ENCODE measurements at places on chromosomes 16 and 17. TPM values are rescaled to one million over a fixed set of nuclear protein-coding genes. Genes with fewer than 3 reads are reported as not detected.
A peak's percentile ranks its signal among the peaks of the same experiment; 100 is the strongest.

DNA sequence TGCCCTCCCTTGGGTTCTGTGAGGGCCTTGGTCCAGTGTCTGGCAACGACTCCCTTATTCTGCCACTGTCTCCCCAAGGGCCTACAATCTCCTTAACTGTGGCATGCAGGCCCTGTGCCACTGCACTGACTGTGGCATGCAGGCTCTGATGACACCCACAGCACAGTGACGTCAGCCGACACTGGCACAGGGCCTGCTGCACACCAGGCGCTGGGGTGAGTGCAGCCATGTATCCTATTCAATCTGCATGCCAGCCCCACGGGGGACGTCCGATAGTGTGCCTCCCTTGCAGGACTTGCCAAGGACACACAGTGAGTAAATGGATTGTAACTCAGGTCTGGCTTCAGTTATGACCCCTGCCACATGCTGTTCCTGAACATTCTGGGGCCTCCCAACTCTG is 39.8 kb upstream of the RASD1 start:
- H3K4me1 ChIP-seq = peaks cover 36% of the 10 kb centered on the region
- no peak overlapping the region for H3K4me3 ChIP-seq
- peak; percentile 90 for DNase-seq
- no peaks in the 10 kb centered on the region for H3K27me3 ChIP-seq

GRCh38 chr16:30005341-30006094 is 5.3 kb downstream of the DOC2A start:
- H3K27me3 ChIP-seq = no peaks in the 10 kb centered on the region
- DNase-seq = peak; percentile 47
- no peaks in the 10 kb centered on the region for H3K4me1 ChIP-seq
- no peak overlapping the region for H3K27ac ChIP-seq
- no peaks in the 10 kb centered on the region for H3K36me3 ChIP-seq

DNA sequence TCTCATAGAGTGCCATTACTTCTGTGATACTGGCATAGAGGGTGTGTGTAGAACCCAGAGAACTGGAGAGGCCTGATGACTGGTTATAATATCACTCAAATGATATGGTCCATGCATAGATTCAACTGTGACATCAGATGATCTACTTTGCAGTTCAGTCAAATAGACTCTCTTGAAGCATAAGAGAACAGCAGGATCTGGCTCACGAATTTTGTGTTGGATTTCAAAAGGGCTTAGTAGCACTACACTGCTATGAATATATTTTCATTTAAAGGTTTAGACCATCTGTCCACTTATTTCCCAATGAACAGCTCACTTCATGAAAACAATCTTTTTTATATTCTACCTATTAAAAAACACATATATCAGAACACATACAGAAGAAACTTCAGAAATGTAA is 119.7 kb downstream of the KIF2B start:
- no peak overlapping the region for H3K27ac ChIP-seq
- no peaks in the 10 kb centered on the region for H3K27me3 ChIP-seq
- H3K4me1 ChIP-seq = no peaks in the 10 kb centered on the region
- no peak for DNase-seq
- no peak overlapping the region for H3K4me3 ChIP-seq

DNA sequence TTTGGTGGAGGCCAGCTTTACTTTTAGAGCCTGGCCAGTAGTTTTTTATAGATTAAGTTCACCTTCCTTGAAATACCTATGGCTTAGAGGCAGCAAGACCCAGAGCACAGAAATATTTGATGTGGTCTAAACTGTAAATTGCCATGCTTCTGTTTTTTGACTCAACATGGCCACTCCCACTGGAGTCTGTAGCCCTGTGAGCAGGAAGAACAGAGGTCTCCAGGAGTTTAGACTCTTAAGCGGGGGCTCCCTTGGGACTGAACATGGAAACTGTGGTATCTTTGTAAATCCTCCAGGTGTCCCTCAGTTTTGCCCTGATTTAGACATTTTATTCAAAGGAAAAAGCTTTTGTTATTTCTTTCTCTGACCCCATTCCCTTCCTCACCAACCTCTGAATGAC is 145.6 kb downstream of the FTO start:
- no peak overlapping the region for H3K4me3 ChIP-seq
- H3K4me1 ChIP-seq = no peaks in the 10 kb centered on the region
- no peak for DNase-seq
- no peaks in the 10 kb centered on the region for H3K36me3 ChIP-seq

GRCh38 chr16:66370786-66371684 is 4.5 kb downstream of the CDH5 start:
- no peaks in the 10 kb centered on the region for H3K4me1 ChIP-seq
- no peaks in the 10 kb centered on the region for H3K36me3 ChIP-seq
- no peak overlapping the region for H3K27ac ChIP-seq
- H3K27me3 ChIP-seq = no peaks in the 10 kb centered on the region

DNA sequence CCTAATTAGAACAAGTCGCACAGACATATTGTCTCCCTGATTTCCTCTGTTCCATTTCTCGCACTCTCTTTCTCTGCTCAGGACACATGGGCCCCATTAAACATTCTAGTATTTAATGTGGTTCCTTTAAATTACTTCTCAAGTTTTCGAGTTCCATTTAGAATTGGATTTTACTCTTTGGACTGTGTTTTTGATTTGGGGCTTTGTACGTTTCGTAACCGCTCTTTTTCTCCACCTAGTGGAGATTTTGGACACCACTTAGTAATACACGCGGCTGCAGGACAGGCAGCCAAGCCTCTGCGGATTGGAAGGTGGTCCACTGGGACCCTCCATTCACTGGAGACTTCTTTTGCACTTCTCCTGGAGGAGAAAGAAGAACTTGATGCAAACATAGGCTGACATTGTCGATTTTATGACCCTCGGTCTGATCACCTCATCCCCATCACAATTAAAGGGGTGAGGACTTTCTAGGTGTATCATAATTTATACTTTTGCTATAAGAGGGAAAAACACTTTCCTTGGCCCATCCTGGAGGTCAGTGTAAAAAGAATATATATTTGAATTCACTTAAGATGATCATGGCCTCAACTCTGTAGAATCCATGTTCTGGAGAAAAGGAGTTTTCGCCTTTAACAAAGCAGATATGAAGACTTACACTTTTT is 85.7 kb downstream of the NOG start:
- H3K27ac ChIP-seq = no peak overlapping the region
- peaks cover 22% of the 10 kb centered on the region for H3K27me3 ChIP-seq
- no peak overlapping the region for H3K4me3 ChIP-seq

DNA sequence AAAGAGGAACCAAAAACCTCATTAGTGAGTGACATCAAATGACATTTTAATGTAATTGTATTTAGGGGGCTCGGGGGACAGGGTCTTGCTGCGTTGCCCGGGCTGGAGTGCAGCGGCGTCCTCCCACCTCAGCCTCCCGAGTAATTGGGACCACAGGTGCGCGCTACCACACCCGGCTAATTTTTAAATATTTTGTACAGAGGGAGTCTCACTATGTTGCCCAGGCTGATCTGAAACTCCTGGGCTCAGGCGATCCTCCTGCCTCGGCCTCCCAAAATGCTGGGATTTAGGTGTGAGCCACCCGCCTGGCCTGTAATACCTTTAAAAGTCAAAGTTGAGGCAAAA is 581 bp downstream of the SNRNP25 start:
- H3K27ac ChIP-seq = no peak overlapping the region
- no peaks in the 10 kb centered on the region for H3K27me3 ChIP-seq
- peaks cover 5% of the 10 kb centered on the region for H3K4me1 ChIP-seq
- H3K36me3 ChIP-seq = no peaks in the 10 kb centered on the region
- DNase-seq = no peak

DNA sequence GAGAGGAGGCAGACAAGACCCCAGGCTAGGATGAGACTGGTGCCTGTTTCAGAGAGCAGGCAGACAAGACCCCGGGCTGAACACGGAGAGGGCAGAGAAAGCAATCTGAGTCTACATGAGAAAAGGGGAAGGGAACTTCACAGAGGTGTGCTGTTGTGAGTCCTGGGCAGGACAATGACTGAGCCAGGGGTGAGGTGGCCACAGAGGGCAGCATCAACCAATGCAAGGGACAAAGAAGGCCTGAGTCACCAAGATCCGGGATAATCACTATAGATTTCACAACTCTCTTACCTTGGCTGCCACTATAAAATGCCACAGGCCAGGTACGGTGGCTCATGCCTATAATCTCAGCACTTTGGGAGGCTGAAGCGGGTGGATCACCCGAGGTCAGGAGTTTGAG is 89.0 kb downstream of the SLC39A11 start:
- no peak for DNase-seq
- no peak overlapping the region for H3K4me3 ChIP-seq
- no peaks in the 10 kb centered on the region for H3K27me3 ChIP-seq
- H3K27ac ChIP-seq = no peak overlapping the region

GRCh38 chr16:897701-898100 is 73.1 kb downstream of the LMF1 start:
- H3K27ac ChIP-seq = no peak overlapping the region
- DNase-seq = no peak
- no peaks in the 10 kb centered on the region for H3K27me3 ChIP-seq
- no peaks in the 10 kb centered on the region for H3K36me3 ChIP-seq
- no peaks in the 10 kb centered on the region for H3K4me1 ChIP-seq

DNA sequence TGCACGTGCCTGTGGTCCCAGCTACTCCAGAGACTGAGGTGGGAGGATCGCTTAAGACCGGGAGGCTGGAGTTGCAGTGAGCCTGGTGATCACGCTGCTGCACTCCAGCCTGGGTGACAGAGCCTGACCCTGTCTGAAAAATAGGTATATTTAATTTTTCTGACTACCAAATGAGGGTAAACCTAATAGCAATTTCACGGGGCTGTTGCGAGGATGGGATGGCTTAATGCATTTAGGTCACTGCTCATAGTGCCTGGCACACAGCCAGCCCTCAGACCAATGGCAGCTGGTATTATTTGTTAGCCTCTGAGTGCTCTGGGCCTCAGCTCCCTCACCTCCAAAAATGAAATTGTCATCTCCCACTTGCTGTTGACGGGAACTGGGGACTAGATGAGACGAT is 5.9 kb upstream of the CDIP1 start:
- H3K4me1 ChIP-seq = no peaks in the 10 kb centered on the region
- H3K36me3 ChIP-seq = no peaks in the 10 kb centered on the region
- no peaks in the 10 kb centered on the region for H3K27me3 ChIP-seq
- no peak for DNase-seq

GRCh38 chr17:32869345-32870026 is 7.4 kb downstream of the MYO1D start:
- no peak overlapping the region for H3K4me3 ChIP-seq
- H3K36me3 ChIP-seq = no peaks in the 10 kb centered on the region
- no peaks in the 10 kb centered on the region for H3K27me3 ChIP-seq
- no peak for DNase-seq

DNA sequence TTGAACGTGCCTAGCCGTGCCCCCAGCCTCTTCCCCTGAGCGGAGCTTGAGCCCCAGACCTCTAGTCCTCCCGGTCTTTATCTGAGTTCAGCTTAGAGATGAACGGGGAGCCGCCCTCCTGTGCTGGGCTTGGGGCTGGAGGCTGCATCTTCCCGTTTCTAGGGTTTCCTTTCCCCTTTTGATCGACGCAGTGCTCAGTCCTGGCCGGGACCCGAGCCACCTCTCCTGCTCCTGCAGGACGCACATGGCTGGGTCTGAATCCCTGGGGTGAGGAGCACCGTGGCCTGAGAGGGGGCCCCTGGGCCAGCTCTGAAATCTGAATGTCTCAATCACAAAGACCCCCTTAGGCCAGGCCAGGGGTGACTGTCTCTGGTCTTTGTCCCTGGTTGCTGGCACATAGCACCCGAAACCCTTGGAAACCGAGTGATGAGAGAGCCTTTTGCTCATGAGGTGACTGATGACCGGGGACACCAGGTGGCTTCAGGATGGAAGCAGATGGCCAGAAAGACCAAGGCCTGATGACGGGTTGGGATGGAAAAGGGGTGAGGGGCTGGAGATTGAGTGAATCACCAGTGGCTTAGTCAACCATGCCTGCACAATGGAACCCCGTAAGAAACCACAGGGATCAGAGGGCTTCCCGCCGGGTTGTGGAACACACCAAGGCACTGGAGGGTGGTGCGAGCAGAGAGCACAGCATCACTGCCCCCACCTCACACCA is 724 bp downstream of the GAA start:
- H3K36me3 ChIP-seq = no peaks in the 10 kb centered on the region
- H3K4me3 ChIP-seq = peak overlapping the region; percentile 90
- H3K27me3 ChIP-seq = no peaks in the 10 kb centered on the region
- no peaks in the 10 kb centered on the region for H3K4me1 ChIP-seq

DNA sequence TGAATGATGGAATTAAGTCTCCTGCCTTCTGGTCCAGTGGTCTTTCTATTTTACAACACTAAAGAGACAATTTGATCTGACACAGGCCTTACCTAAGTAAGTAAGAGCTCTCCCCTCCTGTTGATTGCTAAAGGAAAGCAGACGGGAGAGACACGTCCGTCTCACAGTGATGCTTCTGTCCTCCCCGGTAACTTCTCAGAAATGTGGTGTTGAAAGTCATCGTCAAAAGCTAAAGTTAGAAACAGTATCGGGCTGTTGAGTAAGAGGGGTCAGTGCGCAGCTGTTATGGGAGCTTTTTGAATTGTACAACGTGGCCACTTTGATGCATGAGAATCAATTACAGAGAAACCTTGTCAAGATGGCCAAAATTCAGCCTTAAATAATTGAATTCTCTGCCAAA is 1.9 kb upstream of the RBFOX1 start:
- H3K4me3 ChIP-seq = no peak overlapping the region
- H3K4me1 ChIP-seq = no peaks in the 10 kb centered on the region
- H3K27ac ChIP-seq = no peak overlapping the region

DNA sequence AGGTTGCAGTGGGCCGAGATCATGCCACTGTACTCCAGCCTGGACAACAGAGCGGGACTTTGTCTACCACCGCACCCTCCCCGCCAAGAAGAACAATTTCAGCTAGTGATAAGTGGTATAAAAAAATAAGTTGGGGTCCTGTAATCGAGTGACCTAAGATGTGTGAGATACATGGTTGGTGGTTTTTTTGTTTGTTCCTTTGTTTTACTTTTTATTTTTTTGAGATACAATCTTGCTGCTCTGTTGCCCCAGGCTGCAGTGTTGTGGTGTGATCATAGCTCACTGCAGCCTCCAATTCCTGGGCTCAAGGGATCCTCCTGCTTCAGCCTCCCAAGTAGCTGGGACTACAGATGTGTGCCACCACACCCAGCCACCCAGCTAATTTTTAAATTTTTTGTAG is 58.7 kb downstream of the PITPNC1 start:
- H3K27me3 ChIP-seq = no peaks in the 10 kb centered on the region
- H3K36me3 ChIP-seq = no peaks in the 10 kb centered on the region

GRCh38 chr16:87880117-87880696 is 10.9 kb upstream of the SLC7A5 start:
- DNase-seq = peak; percentile 65
- no peaks in the 10 kb centered on the region for H3K36me3 ChIP-seq
- H3K27me3 ChIP-seq = no peaks in the 10 kb centered on the region

DNA sequence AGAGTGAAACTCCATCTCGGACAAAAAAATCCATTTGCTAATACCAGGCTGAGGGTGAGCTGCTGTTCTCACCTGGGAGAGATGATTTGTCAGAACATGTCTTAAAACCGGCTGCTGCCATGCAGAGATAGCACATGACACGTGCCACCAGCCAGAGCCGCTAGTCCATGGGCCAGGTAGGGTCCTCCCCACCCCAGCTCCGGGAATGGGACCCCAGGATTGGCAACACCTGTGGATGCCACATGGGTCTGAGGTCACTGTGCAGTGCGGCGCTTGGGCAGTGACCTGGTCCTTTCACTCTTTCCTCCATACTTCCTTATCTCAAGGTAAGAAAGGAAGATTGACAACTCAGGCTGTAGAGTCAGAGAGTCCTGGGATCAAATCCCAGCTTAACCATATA is 393.3 kb upstream of the TNRC6C start:
- H3K4me3 ChIP-seq = no peak overlapping the region
- no peak overlapping the region for H3K27ac ChIP-seq
- no peak for DNase-seq
- no peaks in the 10 kb centered on the region for H3K4me1 ChIP-seq
- no peaks in the 10 kb centered on the region for H3K27me3 ChIP-seq

The SLC6A4 gene
- 0.98 TPM for total RNA-seq

The SMG1 gene
- total RNA-seq = 30.5 TPM

The KRTAP9-8 gene
- not detected for total RNA-seq

The SLC47A1 gene
- 0.12 TPM for total RNA-seq

The KLHL36 gene
- total RNA-seq = 29.0 TPM

The PMFBP1 gene
- total RNA-seq = 2.8 TPM

The AANAT gene
- not detected for total RNA-seq

The CRYM gene
- total RNA-seq = 0.12 TPM

All from pancreas (tissue), 10 donors.